ENCODE measurements at places on chromosomes 7 and 10. TPM values are rescaled to one million over a fixed set of nuclear protein-coding genes. Genes with fewer than 3 reads are reported as not detected.

SPDYE16 gene
- not detected for total RNA-seq

CFAP69 gene
- 51.1 TPM for total RNA-seq

LRIT1 gene
- total RNA-seq: not detected

FBXO24 gene
- 0.30 TPM for total RNA-seq

RNF148 gene
- 1.5 TPM for total RNA-seq

PLPP4 gene
- not detected for total RNA-seq

All from tibial nerve (tissue), 4 donors.